GM19239 (cell line): ENCODE measurements at places on chromosomes 16 and 17.

DNA sequence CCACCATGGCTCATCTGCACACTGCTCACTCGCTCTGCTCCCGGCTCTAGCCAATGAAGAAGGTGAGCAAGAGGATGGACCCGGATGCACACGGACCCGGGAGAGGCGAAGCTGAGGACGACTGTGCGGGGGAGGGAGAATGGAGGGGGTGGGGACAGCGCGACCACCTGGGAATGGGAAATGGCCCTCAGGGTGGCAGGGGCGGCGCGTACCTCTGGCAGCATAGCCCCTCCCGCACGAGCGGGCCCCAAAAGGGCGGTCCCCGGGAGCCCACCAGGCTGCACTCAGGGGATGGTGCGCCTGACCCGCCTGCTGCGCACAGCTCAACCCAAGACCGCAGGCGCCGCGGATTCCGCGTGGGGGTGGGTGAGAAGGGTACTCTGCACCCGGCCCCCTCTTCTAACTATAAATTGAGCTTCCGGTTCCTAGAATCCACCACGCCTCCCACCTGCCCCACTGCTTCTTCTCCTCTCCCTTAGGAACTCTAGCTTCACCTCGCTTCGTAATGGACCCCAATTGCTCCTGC is 6.1 kb downstream of the MT1H start:
- DNase-seq: no peak

DNA sequence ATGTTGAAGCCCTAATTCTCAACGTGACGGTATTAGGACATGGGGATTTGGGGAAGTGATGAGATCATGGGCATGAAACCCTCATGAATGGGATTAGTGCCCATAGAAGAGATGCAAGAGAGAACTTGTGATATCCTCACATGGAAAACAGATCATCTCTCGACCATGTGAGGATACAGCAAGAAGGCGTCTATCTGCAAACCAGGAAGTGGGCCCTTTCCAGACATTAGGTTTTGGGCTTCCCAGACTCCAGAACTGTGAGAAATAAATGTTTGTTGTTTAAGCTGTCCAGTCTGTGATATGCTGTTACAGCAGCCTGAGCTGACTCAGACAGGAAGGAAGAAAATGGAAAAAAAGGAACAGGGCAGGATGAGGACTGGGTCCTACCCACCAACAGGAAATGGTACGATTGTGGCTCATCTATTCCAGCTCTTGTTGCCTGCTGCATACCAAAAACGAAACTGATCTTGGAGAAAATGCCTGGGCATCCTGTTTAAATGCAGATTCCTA is 21.9 kb upstream of the SSTR2 start:
- DNase-seq: no peak

DNA sequence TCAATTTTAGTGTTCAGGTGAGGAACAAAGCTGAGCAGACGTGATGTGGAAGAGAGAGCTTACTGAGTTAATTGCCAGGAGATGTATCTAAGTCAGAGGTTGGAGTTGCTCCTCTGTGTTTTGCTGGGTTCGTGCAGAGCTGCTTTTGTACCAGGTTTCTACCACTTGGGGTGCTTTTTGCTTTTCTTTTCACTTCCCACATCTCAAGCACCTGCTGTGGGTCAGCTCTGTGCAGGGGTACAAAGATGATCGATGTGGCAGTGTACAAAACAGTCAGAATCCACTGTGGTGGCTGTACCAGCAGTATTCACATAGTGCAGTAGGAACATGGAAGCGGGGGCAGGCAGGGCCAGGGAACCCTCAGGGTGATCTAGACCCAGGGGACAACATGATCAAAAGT is 14.8 kb downstream of the UNK start:
- no peak for DNase-seq

- DNase-seq: no peak
These were observed 211.4 kb upstream of the ERCC4 start for GRCh38 chr16:13708347-13709120.

- no peak for DNase-seq
These were observed 20.3 kb downstream of the SGF29 start for GRCh38 chr16:28573738-28574718.

- DNase-seq: no peak
These were observed 5.0 kb downstream of the PAM16 start for GRCh38 chr16:4345836-4346781.

GRCh38 chr16:90033387-90033786 is 14.1 kb upstream of the DBNDD1 start:
- DNase-seq: no peak

- DNase-seq: no peak
These were observed 341.0 kb downstream of the CPPED1 start for GRCh38 chr16:12462426-12463280.

GRCh38 chr17:50255766-50256635 is 18.3 kb upstream of the TMEM92 start:
- DNase-seq: no peak

- DNase-seq: no peak
These were observed 13.3 kb downstream of the NXPH3 start for GRCh38 chr17:49588726-49589576.

GRCh38 chr17:35496451-35497290 is 40.8 kb downstream of the SLFN12L start:
- DNase-seq: no peak

GRCh38 chr16:4960579-4960978 is 2.4 kb downstream of the SEC14L5 start:
- no peak for DNase-seq

GRCh38 chr17:39069114-39069756 is 82.2 kb downstream of the PLXDC1 start:
- peak; percentile 44 for DNase-seq
